RKO (cell line): ENCODE measurements at places on chromosomes 2 and 18.

DNA sequence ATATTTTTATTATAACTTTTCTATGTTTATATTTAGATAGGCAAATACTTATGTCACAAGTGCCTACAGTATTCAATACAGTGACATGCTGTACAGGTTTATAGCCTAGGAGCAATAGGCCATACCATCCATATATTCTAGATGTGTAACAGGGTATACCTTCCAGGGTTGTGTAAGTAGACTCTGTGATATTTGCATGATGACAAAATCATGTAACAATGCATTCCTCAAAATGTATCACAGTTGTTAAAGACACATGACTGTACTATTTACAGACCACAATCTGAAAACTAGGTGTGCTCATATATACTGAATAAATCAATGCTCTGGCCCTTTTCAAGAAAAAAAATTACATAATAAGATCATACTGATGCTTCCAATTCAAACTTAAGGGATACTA is 433.2 kb upstream of the RGPD4 start:
- no peak for DNase-seq

- no peak for DNase-seq
These were observed 57.8 kb downstream of the KIF1A start for GRCh38 chr2:240762249-240762648.

DNA sequence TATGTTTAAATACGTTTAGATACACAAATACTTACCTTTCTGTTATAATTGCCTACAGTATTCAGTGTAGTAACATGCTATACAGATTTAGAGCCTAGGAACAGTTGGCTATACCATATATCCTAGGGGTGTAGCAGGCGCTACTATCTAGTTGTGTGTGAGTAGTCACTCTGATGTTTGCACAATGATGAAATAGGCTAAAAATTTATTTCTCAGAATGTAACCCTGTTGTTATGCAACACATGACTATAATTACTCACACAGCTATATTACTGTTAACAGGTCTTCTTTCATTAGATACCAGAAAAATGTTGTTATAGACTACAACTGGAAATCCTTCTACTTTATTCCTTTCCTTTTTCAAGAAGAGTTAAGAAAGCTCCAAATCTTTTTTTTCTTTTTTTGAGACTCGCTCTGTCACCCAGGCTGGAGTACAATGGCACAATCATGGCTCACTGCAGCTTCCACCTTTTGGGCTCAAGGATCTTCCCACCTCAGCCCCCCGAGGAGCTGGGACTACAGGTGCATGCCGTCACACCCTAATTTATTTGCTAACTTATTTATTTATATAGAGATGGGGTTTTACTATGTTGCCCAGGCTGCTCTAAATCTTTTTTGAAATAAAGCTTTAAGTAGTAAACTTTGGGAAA is 48.5 kb downstream of the C2orf74 start:
- peak; percentile 58 for DNase-seq

DNA sequence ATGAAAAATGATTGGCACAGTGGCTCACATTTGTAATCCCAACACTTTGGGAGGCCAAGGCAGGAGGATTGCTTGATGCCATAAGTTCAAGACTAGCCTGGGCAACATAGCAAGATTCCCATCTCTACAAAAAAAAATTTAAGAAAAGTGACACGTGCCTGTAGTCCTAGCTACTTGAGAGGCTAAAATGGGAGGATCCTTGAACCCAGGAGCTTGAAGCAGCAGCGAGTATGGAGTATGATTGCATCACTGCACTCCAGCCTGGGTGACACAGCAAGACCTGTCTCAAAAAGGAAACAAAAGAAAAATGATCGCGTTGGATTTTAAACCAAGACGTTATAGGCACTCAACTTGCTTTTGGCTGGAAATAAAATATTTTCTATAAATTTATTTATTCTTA is 37.8 kb upstream of the CREB1 start:
- DNase-seq = no peak

DNA sequence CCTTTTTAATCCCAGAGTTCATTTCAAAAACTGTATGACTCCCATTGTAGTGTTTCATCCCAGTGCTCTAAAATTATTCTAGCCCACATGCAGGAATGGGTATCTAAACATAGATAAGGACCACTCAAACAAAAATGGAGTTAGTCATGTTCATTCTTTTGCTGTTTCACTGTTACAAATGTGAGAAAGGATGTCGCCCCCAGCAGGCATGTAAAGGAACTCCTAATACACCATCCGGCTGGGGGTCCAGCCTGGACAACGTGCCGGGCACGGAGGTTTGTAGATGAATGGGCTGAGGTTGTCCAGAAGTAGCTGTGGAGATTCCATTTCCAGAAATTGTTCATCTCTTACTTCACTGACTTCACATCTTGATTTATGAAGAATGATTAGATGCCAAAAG is 101.9 kb upstream of the RAB12 start:
- peak; percentile 12 for DNase-seq

GRCh38 chr2:178891265-178891958 is 84.2 kb upstream of the TTN start:
- DNase-seq = peak; percentile 82

GRCh38 chr2:183284606-183285005 is 160.4 kb downstream of the NUP35 start:
- DNase-seq = peak; percentile 71

DNA sequence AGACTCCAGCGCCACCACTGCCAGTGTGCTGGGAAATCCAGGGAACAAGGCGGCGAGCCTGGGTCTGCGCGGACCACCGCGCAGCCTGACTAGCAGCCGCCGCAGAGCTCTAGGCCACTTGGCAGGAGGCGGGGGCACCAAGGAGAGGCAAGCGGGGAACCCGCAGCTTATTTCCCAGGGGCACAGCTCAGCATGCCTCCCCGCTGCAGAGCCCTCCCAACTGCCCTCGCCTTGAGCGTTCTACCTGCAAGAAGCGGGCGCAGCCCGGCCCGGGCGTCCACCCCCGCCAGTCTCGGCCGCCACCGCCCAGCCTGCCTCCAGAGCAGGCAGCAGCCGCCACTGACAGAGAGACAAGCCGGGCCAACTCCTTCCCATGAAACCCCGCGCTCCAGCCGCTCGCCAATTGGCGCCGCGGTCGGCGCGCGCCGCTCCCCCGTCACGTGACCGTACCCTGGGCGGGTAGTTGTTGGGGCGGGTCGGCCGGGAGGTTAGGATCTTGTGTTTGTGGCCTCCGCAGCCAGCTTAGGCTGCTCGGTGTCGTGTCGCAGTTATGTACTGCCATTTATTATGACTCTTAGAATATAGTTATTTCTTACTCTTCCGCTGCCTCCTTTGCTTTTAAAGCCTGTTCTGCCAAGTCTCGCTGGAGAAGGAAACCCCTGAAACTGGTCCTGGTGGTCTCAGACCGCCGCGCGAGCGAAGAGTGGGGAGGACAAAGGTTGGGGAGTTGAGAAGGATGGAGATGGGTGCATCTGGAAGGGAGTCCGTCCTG is at the start of gene LNPK:
Gene LNPK, minus strand, starts transcription at position 352 of the 772 bp plus-strand sequence. CDS start 6,683 bp downstream, outside the sequence.
- DNase-seq = peak; percentile 91

GRCh38 chr2:201580486-201580885 is 62.8 kb downstream of the TMEM237 start:
- no peak for DNase-seq

GRCh38 chr18:47582093-47582492 is 330.6 kb upstream of the SKOR2 start:
- DNase-seq = no peak
